ENCODE measurements at places on chromosomes 7 and 10.

DNA sequence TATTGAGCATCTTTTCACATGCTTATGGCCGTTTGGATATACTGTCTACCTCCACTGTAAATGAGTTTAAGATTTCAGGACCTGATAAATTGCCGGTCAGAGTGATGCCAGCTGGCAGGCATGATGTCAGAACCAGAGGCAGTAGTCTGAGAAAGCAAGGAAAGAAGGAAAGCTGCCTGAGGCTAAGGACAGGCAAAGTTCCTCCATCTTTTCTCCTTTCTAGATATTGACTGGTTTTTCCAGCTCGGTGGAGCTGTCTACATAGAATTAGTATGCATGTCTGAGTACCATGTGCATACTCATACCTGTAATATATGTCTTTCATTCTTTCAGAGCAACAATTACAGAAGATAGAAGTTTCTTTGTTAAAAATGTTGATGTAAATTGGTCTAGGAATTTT lies 52.3 kb downstream of the CDCA7L start:
- no peak for DNase-seq

GRCh38 chr7:129462420-129462819 lies 28.2 kb downstream of the STRIP2 start:
- DNase-seq = no peak

GRCh38 chr7:30706316-30706715 lies 24.1 kb upstream of the CRHR2 start:
- no peak for DNase-seq

GRCh38 chr7:24902276-24902675 lies 77.7 kb downstream of the OSBPL3 start:
- no peak for DNase-seq

DNA sequence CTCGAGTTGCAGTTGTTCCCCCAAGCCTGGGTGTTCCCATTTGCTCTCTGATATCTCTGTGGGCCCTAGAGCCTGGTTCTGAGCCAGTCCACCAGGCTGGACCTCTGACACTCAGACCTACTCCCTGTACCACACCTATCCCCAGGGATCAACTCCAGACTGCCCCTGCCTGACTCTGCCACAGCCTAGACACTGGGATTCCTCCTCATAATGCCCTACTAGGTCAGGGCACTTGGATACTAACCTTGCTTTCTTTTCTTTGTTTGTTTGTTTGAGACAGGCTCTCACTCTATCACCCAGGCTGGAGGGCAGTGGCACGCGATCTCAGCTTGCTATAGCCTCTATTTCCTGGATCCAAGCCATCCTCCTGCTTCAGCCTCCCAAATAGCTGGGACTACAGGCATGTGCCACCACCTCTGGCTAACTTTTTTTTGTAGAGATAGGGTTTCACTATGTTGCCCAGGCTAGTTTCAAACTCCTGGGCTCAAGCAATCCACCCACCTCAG lies 30.8 kb upstream of the PDCD4 start:
- no peak for DNase-seq

GRCh38 chr7:26891400-26892350 lies 27.3 kb upstream of the SKAP2 start:
- no peak for DNase-seq

GRCh38 chr7:78514634-78515033 lies 716.1 kb downstream of the PHTF2 start:
- DNase-seq = no peak

DNA sequence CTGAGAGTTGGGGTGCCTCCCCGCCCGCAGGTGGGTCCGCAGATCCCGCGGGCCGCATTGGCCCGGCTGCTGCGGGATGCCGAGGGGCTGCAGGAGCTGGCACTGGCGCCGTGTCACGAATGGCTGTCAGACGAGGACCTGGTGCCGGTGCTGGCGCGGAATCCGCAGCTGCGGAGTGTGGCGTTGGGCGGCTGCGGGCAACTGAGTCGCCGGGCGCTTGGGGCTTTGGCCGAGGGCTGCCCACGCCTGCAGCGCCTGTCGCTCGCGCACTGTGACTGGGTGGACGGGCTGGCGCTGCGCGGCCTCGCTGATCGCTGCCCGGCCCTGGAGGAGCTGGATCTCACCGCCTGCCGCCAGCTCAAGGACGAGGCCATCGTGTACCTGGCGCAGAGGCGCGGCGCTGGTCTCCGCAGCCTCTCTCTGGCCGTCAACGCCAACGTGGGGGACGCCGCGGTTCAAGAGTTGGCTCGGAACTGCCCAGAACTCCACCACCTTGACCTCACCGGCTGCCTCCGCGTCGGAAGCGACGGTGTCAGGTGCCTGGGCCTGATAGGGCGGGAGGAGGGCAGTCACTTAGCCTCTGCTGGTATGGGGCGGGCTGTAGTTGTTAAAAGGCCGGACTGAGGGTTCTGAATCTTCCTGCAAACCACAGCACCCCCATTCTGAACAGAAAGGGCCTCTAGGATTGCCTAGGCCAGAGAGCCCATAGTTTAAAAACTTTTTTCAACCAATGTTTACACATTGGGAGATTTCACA lies 1.3 kb downstream of the FBXL15 start:
- peak; percentile 69 for DNase-seq

GRCh38 chr10:110636572-110636931 lies 7.6 kb upstream of the RBM20 start:
- DNase-seq = no peak

DNA sequence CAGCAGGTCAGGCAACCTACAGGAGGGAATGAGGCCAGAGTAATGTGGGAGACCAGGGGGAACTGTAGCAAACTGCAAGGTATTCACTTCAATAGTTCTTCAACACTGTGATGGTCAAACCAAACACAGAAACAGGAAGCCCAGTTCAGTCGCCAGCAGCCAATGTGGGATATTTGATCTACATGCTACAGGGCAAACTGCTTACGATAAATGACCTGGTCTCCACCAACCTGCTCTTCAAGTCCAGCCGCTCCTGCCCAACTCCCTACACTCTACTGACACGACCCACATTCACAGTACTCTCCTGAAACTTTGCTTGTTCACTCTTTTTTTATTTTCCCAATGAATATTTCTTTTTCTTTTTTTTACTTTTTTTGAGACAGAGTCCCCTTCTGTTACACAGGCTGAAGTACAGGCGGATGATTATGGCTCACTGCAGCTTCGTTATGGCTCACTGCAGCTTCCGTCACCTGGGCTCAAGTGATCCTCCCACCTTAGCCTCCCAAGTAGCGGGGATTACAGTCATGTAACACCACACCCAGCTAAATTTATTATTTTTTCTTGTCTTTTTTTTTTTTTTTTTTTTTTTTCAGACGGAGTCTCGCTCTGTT lies 42.1 kb downstream of the MDH2 start:
- no peak for DNase-seq

DNA sequence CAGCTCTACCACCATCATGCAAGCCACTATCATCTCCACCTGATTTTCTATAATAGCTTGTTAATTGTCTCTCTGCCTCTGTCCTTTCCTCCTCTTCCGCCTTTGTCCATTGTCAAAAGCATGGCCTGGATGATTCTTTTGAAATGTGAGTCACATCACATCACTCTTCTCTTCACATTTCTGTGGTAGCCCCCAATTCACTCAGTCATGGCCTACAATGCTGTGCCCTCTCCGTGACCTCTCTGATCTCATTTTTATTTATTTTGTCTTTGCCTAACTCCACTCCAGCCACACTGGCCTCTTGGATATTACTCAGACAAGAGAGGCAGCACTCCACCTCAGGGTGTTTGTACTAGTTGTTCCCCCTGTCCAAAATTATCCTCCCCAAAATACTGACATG lies 4.9 kb upstream of the ABCB4 start:
- DNase-seq = no peak

GRCh38 chr10:1597370-1598146 lies 139.8 kb downstream of the ADARB2 start:
- no peak for DNase-seq

- no peak for DNase-seq
Observed at GRCh38 chr7:107810626-107811025, 7.6 kb upstream of the SLC26A3 start.

DNA sequence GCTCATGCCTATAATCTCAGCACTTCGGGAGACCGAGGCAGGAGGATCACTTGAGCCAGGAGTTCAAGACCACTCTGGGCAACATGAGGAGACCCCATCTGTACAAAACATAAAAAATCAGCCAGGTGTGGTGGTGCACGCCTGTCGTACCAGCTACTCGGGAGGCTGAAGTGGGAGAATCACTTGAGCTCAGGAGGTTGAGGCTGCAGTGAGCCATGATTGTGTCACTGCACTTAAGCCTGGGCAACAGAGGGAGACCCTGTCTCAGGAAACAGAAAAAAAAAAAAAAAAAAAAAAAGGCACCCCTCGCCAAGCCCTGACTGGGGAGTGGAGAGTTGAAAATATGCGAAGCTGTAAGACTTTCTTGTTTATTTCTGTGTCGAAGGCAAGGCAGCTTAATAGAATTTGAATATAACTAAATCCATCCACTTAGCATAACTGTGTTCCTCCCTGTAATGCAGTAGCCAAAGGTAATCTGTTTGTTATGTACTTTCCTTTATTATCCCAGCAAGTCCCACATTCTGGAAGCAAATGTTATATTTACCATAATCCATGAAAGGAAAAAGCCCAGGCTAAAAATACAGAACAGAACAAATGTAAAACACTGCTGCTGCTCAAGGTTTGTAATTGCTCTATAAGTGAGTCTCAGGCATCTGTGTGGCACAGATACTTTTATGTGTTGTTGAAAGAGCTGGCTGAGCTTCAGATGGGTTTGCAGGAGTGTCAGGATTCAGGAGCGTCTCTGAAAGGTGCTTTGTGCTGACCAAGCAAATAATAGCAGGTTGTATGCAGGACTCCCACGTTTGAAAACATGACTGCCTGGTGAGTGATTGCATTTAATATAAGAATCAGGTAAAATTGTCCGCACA lies 127.2 kb downstream of the CELF2 start:
- no peak for DNase-seq

DNA sequence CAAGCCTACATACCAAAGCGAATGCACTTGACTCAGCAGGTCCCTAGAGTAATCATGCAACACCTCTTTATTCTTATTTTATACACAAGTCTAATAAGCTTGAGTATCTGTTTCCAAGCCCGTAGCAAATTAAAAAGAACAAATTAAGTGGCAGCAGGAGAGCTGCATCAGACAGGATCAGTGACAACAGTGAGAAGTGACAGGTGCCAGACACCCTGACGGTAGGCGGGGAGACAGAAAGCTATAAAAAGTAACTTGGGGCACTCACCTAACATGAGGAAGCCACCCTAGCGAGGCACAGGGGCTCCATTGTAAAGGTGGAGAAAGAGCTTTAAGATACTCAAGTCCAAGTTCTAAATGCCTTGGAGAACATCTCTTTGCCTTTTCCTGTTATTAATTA lies 174.2 kb downstream of the PLXNA4 start:
- no peak for DNase-seq

GRCh38 chr10:73968098-73968521 lies 29.8 kb upstream of the VCL start:
- DNase-seq = peak; percentile 80

GRCh38 chr10:23918839-23919238 lies 290.1 kb upstream of the KIAA1217 start:
- peak; percentile 10 for DNase-seq

DNA sequence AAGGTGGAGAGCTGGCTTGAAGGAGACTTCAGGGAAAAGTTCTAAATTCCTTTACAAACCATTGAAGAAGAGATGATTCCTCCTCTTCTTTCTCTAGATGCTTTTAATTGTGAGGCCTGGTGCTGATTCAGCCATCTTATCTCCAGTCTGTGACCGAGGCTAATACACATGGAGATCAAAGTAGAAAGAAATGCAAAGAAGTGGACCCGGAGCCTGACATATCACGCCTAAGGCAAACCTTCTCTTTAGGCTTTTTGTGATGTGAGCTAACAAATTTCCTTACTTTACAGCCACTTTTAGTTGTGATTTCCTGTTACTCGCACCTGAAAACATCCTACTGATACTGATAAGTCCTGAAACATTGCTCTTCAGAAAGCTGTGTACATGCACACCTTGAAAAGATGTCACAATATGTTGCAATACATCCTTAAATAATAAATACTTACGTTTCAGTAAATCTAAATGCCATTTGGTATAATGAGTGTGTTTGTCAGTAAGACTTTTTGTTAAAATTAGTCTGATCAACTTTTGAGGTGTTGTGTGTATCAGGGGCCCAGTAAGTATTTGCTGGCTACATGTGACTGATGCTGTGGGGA lies 192.4 kb downstream of the BAMBI start:
- DNase-seq = no peak

DNA sequence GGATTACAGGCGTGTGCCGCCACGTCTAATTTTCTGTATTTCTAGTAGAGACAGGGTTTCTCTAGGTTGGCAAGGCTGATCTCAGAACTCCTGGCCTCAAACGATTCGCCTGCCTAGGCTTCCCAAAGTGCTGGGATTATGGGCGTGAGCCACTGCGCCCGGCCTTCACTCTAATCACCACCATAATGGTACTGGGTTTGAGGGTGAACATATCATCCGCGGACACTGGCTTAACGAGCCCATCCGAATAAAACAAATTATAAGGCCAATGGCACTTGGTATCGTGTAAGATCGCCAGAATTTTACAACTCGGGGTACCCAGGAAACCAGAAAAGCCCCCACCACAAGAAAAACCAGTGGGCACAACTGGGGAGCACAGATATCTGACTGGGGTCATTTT lies 580 bp downstream of the FAM200A start:
- no peak for DNase-seq

DNA sequence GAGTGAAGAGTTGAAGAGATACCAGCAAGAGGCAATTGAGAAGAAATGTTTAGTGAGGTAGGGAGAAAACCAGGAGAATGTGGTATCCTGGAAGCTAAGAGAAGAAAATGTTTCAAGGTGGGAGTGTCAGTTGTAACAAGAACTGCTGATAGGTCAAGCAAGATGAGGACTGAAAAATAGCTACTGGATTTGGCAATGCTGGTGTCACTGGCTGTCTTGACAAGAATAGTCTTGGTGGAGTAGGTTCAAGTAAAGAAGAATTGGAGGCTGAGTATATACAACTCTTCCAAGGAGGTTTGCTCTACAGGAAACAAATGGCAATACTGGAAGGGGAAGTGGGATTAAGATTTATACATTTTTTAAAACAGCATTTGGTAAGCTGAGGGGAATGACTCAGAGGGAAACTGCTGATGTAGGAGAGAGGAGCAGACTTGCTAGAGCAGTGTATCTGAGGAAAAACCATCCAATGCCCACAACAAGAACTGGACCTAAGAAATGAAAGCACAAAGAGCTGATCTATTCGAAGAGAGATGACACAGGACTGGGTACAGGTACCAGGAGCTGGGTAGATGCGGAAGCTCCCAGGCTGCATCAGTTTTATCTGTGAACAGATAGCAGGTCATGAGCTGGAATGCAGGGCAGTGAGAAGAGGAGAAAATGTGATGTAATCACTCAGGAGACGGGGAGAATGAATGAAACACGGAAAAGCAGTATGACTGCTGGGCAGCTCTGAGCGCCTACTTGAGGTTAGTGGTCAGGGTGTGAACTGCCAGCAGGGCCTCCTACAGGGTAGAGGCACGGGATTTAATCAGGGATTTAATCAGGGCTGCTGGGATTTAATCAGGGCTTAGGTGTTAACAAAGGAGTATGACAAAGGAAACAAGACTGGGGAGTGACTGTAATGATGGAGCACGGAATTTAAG lies 34.5 kb downstream of the FAM25A start:
- DNase-seq = no peak

- DNase-seq = no peak
Observed at GRCh38 chr7:99449326-99449725, 10.6 kb downstream of the CPSF4 start.
